ENCODE measurements at places on chromosomes 7 and 10.

DNA sequence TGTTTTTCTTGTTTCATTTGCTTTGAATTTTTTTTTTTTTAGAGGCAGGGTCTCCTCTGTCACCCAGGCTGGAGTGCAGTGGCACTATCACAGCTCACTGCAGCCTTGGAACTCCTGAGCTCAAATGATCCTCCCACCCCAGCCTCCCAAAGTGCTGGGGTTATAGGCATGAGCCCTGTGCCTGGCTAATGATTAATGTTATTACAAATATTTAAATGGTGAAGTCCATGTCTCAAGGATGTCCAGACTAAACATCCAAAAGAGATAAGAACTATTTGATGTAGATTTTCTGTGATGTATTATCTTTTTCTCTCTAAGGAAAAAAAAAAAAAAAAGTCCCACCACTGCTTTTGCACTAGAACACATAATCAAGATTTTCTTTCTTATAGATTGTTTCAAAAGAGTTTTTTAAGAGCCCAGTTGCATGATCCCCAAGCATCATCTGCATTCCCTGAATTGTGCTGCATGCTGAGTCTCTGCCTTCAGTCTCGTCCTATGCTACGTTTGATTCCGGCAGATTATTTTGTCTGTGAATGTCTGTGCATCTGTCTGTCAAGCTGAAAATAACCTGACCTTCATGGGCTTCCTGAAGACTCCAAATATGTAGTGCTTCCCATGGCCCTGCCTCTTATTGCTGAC lies 33.4 kb downstream of the MACROH2A2 start:
- no peak for DNase-seq

DNA sequence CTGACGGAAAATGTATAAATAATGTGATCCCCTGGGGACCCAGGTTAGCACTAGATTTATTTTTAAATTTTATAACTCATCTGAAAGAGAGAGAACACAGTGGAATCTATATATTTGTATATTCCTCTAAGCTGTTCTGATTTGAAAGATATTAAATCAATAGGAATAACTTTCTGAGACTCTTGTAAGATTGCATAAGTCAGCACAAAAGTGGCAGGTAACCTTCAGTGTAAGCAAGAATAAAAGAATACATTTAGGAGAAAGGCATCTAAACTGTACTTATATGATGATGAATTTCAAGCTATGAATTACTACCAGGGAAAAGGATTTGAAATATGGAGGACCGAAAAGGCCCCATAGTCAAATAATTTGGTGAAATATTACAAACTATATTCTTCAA lies 112.8 kb downstream of the TBXAS1 start:
- DNase-seq: no peak

DNA sequence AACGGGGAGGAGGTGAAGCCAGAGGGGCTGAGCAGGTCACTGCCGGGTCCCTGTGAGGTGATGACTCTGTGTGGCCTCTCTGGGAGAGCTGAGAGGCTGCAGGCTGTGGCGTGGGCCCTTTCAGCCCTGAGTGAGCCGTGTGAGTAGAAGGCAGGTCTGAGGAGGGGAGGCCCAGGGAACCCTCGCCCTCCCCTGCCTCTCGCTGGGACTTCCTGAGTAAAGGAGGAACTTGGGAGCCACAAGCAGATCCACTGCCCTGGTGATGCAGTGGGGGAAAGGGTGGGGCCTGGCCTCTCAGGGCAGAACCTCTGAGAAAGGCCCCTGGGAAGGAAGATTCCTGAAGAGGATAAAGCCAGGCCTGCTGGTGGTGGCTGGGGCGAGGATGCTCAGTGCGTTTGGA lies 22.8 kb downstream of the EEPD1 start:
- no peak for DNase-seq

GRCh38 chr7:78437118-78437517 lies 638.5 kb downstream of the PHTF2 start:
- no peak for DNase-seq

DNA sequence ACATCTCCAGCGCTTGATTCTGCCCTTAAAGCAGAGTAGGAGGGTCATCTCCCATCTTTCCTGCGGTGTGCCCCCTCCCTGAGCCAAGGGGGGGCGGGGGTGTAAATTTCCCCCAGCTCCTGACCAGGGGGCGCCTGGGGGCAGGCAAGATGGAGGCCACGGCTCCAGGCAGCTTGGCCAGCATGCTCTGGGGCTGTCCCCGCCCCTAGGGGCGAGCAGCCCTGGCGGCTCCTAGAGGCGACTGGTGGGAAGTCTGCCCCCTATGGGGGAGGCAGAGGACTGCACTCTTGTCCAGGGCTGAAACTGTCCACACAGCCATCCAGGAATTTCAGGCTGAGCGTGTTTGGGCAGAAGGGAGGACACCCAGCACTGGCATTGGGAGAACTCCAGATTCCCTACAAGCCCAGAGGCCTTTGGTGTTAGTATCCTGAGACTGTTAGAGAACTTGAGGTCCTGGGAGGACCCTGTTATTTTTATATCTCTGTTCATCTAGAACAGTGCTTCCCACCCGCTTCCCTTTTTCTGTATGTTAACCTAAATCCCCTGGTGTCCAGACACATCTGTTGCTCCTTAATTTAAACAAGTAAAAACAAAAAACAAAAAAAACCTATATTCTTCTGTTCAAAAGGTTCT lies 4.6 kb downstream of the STRA8 start:
- no peak for DNase-seq

DNA sequence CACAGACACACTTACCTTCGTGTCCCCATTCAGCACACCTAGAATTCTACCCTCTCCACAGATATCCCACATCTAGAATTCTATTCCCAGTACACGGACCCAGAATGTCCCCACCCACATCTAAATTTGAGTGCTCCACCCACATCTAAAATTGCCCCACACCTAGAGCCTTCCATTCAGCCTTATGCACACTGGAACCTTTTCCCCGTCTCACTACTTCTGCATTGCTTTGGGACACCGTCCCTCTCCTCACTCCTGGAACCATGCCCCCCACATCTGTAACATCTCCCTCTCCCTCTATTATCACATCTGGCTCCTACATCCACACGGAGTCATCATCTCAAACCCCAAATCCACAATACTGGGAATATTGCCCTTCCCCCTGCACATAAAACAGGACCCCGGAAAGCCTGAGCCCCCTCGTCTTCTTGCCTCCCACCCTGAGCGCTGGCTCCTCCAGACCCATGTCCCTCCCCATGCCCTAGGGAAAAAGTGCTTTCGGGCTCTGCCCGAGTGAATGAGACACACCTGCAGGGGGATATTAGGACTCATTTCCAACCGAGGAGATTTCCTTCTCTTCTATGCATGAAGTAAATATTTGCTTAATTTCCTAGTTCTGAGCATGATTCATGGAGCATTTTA lies 125.8 kb upstream of the UNC5B start:
- DNase-seq: no peak

DNA sequence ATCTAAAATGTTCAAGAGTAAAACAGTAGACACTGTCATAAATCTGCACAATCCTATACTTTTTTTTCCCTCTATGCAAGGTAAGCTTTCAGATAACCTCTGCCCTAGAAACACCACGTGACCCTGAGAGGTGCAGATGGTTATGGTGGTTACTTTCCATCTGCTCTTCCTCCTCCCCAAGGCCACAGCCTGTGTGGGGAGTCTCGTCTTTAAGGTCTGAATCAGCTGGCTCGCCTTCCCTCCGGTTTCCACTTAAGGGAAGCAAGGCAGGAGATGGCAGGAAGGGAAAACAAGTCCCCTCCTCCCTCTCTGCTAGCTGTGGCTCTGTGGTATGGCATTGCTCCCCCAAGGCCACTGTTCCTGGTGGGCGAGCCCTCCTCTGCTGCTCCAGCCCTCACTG lies 181.8 kb downstream of the GLI3 start:
- DNase-seq: no peak

GRCh38 chr7:158094046-158094445 lies 493.6 kb downstream of the PTPRN2 start:
- no peak for DNase-seq

DNA sequence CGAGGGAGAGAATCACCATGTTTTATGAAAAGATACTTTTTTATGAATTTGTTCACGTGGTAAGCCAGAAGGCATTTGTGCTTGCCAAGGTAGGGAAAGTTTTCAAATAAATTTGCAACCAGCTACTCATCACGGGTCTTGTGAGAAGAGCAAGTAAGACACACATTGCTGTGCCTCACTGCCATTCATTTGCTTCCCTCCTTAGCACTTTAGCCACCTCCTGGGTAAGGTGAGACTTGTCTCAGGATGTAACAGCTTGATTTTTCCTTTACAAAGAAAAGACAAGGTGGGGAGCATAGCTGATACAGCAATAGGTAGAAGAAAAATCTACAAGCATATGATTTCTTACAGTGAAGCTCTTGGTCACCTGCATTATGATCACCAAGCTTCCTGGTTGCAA lies 342.4 kb upstream of the GRM3 start:
- DNase-seq: no peak

DNA sequence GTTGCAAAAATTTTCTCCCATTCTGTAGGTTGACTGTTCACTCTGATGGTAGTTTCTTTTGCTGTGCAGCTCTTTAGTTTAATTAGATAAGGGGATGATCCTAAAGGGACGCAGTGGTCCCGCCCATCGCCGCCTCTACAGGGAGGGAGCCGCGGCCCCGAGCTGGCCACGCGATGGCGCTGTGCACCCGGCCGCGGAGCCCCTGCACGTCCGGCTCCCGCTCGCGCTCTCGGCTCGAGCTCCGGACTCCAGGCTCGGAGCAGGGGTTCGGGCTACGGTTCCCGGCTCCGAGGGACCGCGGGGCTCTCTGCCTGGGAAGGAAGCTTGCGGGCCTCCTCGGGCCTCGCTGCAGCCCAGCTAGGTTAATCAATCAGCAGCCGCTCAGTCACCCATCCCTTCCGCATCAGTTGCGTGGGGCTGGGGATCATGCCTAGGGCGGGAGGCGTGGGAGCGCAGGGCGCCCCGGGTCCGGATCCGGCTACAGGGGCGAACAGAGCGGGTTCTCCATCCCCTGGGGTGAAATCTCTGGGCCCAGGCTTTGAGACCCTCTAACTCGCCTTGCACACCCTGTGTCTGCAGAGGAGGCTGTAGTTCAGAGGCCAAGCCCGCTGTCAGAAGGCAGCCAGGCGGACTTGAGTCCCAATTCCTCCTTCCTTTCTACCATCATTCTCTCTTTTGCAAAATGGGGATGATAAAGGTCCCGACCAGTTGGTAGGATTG lies 97.9 kb downstream of the WDR11 start:
- DNase-seq: peak; percentile 51

DNA sequence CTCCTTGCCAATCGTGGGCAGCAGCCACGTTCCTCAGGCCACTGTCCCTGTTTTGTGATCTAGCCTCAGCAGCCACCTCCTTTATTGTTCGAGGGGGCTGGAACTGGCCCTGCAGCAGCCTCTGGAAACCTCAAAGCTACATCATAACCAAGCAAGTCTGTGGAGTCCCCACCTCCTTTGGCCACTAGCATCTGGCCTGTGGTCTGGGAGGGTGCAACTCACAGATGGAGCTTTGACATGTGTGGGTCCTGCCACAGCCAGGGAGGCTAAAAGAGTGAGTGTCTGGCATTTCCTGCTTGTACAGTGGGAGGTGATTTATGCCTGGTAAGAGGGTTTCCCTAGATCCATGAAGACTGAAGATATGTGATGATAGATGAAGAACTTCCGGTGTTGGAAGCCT lies 32.3 kb upstream of the NUB1 start:
- DNase-seq: no peak

- no peak for DNase-seq
These were observed 48.6 kb upstream of the NOBOX start for GRCh38 chr7:144452064-144452463.

GRCh38 chr7:108643136-108643535 lies 73.5 kb downstream of the DNAJB9 start:
- no peak for DNase-seq

GRCh38 chr7:143300959-143301935 lies 13.1 kb downstream of the CASP2 start:
- peak; percentile 10 for DNase-seq

GRCh38 chr10:22702348-22702747 lies 12.0 kb downstream of the PIP4K2A start:
- no peak for DNase-seq

Measured in CD4-positive, alpha-beta T cell treated with Interferon alpha-2 for 1 hour (primary cell).